Effector memory CD8-positive, alpha-beta T cell (primary cell): ENCODE measurements at places on chromosomes 16 and 17.
A peak's percentile ranks its signal among the peaks of the same experiment; 100 is the strongest.

- DNase-seq = no peak
Observed at GRCh38 chr16:5979905-5980550, 882.4 kb upstream of the EEF2KMT start.

DNA sequence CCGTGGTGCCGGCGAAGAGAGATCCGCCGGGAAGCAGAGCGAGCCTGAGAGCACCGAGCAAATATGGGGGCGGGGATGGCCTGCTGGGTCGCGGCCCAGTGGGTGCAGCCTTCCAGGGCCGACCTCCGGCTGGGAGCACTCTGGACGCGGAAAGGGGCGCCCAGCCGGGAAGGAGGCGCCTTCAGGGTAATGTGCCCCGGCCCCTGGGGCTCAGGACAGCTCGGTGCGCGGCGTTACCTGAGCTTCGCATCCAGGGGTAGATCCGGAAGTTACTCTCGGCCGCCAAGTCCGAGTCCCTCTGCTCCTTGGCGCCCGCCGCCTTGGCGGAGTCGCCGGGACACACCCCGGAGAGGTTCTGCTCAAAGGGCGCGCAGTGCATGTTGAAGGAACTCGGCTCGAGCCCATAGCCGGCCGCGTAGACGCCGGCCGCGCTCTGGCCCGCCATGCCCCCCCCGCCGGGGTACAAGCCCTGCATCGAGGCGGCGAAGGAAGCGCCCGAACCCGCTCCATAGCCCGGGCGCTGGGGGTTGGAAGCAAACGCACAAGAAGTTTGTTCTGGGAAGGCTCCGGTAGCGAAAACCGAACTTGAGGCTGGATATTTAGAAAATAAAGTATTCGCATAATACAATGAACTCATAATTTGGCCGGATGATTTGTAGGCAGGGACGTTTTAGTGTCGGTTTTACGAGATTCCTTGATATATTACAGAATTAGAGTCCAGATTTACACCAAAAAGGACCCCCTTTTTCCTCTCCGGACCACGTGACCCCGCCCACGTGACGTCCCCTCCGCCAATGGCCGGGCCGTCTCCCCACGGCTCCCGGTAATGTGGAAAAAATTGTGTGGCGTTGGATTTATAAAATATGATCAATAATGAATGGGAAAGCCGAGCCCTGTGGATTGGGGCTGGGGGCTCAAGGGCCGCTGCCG lies at the start of gene HOXB7:
TSS of gene HOXB7 (minus strand) at position 736 of the 930 bp plus-strand sequence. CDS start at position 637, 99 bp downstream.
- no peak for DNase-seq

- DNase-seq = no peak
Observed at GRCh38 chr17:21283482-21284318, 811 bp upstream of the MAP2K3 start.

DNA sequence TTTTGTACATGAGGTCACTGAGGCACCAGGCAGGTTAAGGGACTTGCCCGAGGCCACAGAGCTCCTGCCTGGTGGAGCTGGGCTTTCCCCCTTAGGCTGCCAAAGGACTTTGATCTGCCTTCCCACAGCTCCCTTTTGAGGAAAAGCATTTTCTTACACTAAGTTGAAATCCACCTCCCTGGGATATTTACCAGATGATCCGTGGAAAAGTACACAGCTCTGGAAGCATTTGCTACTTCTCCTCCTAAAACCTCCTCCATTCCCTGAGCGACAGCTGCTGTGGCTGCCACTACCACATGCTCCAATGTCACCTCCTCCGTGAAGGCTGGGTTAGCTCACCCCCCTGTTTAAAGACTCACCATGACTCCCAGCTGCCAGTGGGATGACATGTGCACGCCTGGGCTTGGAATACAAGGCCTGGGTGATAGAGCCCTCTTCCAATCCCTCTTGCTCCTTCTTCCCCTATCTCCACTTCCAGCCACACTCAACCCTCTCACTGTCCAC lies 1.2 kb upstream of the MPRIP start:
- no peak for DNase-seq

DNA sequence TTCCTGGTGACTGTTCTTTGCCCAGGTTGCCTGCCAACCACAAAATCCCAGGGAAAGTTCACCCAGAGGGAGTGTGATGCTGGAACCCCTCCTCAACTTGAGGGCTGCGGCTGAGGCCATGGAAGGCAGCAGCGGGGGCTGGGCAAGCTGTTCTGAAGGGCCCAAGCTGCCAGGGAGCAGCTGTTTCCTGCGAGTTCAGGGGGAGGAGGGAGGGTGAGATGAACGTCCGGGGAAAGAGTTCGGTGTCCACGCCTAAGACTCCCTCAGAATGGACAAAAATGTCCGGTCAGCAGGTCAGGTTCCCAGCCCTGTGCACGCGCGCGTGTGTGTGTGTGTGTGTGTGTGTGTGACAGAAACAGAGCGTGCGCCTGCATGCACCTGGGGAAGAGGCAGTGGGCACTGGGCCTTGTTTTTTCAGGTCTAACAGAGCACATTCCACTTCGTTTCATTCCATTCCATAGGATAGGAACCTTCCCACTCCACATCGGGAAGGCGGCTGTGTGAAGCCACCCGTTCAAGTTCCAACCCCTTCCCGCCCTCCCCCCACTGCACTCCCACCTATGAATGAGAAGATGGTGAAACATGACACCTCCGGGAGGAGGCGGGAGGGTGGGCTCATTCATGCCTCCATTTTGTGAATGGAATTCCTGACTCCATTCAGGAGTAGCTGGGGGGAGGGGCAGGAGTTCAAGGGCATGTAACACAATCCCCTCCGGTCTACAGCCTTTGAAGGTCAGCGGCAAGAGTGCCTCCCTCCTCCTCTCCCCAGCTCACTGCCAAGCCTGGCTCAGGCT lies 15.7 kb downstream of the ETV4 start:
- no peak for DNase-seq

GRCh38 chr16:49012961-49013726 lies 268.5 kb downstream of the CBLN1 start:
- no peak for DNase-seq

GRCh38 chr17:72466606-72467005 lies 345.8 kb downstream of the SOX9 start:
- DNase-seq = no peak

GRCh38 chr17:66400698-66401097 lies 98.3 kb downstream of the PRKCA start:
- no peak for DNase-seq

DNA sequence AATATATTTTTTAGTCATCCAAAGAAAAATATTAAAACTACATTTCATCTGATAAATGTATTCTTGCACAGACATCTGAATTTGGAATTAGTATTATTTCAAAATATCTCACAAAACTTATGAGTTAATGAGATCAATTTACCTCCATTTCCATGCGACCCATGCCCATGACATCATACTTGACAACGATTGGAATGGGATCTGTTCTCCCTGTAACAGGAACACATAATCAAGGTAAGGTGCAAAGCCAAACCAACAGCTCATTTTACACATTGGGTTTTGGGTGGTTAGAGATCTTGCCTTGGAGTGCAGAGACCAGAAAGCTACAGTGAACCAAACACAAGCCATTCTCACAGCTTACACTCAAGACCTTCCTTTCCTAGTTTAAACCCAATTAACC lies 46.9 kb upstream of the ITGA2B start:
- no peak for DNase-seq

DNA sequence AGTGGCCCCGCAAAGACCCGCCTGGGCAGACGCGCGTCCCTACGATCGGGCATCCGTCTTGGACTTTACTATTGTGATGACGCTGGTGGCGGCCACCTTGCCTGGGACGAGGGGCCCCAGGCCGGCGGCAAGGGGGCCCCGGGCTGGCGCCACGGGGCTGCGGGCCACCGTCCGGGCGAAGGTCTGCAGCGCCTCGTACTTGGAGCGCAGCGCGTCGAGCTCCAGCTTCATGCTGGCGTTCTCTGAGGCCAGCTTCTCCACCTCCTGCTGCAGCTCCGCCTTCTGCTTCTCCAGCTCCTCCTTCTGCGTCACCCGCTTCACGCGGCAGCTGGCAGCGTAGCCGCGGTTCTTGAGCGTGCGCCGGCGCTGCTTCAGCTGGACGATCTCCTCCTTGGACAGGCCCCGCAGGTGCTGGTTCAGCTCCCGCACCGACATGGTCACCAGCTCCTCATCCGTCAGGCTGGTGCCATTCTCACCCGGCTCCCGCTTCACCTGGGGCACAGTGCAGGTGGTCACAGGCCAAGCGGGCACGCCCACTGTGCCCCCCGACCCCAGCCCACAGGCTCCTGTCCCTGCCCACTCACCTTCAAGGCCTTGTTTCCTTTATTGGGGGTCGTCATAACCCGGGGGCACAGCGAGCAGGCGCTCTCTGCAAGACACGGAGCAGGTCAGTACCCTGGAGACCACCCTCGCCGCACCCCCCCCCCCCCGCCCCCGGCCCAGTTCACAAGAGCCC lies 4.8 kb upstream of the SIRT7 start:
- no peak for DNase-seq

DNA sequence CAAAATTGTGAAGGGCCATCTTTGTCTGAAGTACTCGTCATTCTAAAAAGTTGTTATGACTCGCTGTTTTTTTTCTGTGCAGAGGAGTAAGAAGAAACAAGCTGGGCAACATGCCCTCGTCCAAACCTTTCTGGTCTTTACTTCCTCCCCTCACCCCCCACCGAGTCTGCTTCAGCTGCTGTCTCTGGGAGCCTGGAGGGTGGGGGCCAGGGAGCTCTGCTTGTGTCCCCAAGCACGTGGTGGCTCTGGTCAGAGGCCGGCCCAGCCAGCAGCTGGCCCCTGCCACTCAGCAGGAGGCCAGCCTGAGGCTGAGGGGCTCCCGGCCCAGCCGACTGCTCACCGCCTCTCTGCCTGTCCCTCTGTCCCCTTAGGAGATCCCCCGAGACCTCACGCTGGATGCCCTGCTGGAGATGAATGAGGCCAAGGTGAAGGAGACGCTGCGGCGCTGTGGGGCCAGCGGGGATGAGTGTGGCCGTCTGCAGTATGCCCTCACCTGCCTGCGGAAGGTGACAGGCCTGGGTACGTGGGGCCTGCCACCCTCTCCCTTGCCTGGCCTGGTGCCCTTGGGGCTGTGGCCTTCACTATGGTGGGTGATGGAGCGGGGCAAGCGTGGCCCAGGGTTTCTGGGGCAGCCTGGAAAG lies 53.7 kb upstream of the LGALS9 start:
- no peak for DNase-seq

- peak; percentile 82 for DNase-seq
Observed at GRCh38 chr17:65173284-65173793, 36.2 kb downstream of the RGS9 start.

DNA sequence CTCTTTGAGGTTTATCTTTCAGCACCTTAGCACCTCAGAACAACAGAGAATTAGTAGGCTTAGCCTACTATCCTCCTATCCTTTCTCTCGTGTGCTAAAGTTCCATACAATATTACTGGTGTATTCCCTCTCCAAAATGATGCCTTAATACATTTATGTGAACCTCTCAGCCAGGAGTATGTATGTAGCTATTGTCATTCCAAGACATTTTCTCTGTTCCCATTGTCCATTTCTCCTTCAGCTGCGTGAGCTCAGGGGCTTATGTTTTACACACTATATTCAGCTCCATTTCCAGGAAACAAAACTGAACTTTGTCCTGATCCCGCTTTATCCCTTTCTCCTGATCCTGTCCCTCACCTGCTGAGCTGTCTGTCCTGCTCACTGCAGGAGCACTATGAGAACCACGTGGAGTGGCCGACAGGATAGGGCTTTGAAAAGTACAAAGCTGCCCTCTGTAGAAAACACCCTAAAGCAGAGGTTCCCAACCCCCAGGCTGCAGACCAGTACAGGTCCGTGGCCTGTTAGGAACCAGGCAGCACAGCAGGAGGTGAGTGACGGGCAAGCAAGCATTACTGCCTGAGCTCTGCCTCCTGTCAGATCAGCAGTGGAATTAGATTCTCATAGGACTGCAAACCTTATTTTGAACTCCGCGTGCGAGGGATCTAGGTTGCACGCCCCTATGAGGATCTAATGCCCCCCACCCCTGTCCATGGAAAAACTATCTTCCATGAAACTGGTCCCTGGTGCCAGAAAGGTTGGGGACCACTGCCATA lies 55.7 kb downstream of the CENPV start:
- no peak for DNase-seq

GRCh38 chr17:29005936-29006511 lies at the start of gene SEZ6:
SEZ6 (minus strand) TSS chr17:29006033; CDS start chr17:29005869, 164 bp downstream.
- peak; percentile 52 for DNase-seq

DNA sequence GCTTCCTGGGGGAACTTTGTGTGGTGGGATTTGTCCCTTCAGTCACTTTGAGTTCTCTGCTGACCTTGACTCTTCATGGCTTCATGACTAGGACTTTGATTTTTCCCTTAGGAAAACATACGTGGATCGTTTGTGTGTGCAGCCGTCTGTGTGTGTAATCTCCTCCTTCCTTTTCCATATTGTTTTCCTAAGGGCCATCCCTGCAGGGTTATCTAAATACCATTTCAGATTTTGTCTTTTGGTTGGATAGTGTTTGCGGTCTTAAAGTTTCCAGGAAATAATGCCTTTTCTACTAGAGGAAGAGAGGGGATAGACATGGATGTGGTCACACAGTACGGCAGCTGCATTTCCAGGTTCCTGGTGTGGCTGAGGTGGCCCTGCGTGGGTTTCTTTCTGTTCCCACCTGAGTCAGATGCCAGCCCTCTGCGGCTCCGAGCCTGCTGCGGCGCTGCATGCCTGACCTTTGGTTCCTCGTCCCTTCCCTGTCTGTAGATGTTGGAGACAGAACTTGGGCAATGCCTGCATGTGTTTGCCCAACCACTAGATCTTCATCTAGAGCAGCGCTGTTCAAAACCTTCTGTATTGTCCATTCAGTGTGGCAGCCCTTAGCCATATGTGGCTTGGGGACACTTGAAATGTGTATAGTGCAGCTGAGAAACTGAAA lies 72.0 kb upstream of the LGALS9 start:
- no peak for DNase-seq

DNA sequence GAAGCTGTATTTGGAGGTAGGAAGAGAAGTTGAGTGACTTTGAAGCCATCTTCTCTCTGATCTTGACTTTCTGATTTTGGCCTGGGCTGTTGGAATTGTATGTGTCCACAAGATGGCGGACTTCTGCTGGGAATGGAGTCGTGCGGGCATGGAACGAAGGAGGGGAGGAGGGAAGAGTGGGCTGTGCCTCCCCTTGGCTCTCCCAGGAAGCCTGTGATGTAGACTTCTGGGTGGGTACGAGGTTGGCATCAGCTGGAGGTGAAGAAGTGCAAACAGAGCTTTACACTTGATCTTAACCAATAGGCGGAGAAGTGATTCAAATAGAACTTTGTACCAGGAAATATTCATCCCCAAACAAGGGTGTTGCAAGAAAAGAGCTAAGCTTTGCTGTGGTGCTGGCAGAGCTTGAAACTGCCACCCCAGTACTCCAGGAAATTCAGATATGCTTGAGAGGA lies 7.4 kb upstream of the TMEM220 start:
- DNase-seq = no peak

GRCh38 chr16:48366165-48367093 lies 18.8 kb downstream of the SIAH1 start:
- peak; percentile 35 for DNase-seq

GRCh38 chr17:30389756-30390300 lies 11.1 kb downstream of the CPD start:
- no peak for DNase-seq
